Stimulated activated naive CD8-positive, alpha-beta T cell treated with anti-CD3 and anti-CD28 coated beads, Interleukin-15, Interleukin-2, amounts not matched to agents 100 U/mL and 50 U/mL, for 24 hours (primary cell): ENCODE measurements at places on chromosomes 2 and 18.

DNA sequence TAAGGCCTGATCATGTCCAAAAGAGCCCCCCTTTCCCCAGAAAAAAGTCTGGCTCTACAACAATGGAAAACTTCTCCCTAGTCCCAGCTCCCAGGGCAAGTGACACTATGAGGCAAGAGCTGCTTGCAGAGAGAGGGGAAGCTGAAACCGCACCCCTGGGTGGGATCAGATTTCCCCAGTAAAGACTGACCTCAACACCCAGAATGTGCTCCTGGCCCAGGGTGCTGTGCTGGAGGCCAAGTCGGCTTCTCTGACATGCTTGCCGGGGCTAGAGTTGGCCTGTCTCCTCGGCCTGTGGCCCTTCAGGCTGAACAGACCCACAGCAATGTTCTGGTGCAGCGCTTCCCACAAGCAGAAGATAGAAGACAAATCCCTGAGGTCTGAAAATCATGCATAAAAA, 18.4 kb upstream of the ST8SIA3 start:
- no peak for DNase-seq

- no peak for DNase-seq
These were observed 451.3 kb upstream of the VWC2L start for GRCh38 chr2:213959589-213959988.

- no peak for DNase-seq
These were observed 1118.7 kb downstream of the SUCLG1 start for GRCh38 chr2:83340424-83340823.

DNA sequence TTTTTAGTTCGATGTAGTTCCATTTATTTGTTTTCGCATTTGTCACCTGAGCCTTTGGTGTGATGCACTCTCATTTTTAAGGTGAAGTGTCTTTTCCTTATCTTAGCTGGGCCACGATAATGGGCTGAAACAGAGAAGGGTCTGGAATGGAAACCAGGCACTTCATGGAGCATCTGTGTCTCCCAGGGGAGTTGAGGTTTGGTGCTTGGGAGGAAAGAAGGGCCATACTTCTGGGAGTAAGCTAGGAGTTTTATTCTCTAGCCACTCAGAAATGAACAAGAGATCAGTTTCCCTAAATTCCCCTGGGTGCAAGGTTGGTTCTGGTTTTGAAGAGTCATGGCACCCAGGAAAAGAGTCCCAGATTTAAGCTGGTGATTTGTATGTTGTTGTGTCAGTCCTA, 179.4 kb upstream of the CXCR4 start:
- no peak for DNase-seq

DNA sequence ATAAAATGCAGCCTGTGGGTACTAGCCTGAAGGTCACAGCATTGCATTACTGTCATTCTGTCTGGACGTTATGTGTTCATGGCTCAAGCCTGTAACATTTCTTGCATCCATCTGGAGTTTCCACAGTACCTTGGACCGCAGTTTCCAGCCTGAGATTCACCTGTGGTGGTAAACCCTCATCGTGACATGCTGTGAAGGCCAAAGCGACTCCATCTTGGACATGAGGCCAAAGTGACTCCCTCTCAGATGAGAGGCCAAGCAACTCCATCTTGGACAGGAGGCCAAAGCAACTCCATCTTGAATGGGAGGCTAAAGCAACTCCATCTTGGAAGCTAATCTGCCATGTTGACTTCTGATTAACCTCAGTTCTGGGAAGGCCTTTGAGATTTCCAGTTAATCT, 257.7 kb upstream of the MYT1L start:
- DNase-seq, result no peak

GRCh38 chr2:144592500-144593256, 72.8 kb upstream of the ZEB2 start:
- no peak for DNase-seq

DNA sequence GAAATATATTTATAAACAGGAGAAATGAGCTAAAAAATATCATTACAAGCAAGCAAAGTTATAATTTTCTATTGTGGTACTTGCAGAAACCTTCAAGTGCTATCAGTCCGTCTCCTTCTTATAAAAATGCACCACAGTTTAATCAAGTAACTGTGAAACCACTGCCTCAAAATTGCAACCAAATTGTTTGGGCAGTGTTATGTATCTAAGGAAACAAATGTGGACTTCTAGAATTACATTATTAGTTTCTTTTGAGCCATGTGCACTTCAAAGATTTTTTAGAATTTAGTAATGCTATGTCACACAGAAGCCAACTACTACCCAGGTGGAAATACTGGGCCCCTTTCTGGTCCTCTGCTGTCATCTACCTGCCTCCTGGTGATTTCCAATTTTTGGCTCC, 495.6 kb downstream of the NYAP2 start:
- DNase-seq, result no peak
